Stimulated activated CD8-positive, alpha-beta memory T cell treated with anti-CD3 and anti-CD28 coated beads, Interleukin-2, amount 100 ng/mL, for 48 hours (primary cell): ENCODE measurements at places on chromosomes 11 and 22.
A peak's percentile ranks its signal among the peaks of the same experiment; 100 is the strongest.

GRCh38 chr11:92364177-92364576 is 139.6 kb downstream of the FAT3 start:
- no peak for DNase-seq

DNA sequence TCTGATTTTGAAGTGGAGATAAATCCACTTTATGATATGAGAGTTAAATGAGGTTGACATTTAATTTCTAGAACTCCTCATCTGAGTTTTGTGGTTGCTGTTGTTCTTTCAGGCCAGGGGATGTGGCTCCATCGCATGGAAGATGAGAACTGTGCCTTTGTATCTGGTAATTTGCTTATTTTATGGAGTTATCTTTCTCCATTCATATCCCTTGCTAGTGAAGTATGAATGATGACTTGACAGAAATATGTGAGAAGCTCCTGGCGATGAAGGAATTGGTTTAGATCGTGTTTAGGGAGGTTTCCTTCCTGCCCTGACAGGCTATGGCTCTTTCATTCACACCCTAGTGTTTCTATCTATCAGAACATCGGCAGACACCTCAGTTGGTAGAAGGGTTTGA is 393.7 kb downstream of the ETS1 start:
- DNase-seq = no peak

GRCh38 chr11:55707029-55707428 is 45.0 kb downstream of the OR4C6 start:
- no peak for DNase-seq

GRCh38 chr22:47115921-47116320 is 353.5 kb downstream of the TBC1D22A start:
- no peak for DNase-seq

GRCh38 chr11:9787260-9787659 is 123.4 kb downstream of the SWAP70 start:
- no peak for DNase-seq

DNA sequence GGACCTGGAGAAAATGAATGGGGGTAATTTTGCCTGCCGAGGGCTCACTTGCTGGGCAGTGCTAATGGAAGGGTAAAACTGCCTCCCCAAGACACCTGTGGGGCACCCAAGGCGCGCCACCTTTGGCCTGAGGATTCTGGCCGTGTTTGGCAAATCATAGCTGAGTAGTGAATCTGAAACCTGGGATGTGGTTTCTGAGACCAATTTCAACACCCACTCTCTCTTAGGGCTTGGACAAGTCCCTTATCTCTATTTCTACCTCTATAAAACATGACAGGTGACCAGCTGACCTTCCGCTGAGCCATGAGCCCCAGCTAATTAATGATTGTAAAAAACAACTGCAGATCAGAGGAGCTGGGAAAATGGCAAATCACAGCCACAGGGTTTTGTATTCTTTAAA is 1.5 kb upstream of the PACSIN3 start:
- DNase-seq = no peak

- DNase-seq = no peak
Measured at GRCh38 chr11:64637334-64638017, 46.5 kb downstream of the SLC22A12 start.

DNA sequence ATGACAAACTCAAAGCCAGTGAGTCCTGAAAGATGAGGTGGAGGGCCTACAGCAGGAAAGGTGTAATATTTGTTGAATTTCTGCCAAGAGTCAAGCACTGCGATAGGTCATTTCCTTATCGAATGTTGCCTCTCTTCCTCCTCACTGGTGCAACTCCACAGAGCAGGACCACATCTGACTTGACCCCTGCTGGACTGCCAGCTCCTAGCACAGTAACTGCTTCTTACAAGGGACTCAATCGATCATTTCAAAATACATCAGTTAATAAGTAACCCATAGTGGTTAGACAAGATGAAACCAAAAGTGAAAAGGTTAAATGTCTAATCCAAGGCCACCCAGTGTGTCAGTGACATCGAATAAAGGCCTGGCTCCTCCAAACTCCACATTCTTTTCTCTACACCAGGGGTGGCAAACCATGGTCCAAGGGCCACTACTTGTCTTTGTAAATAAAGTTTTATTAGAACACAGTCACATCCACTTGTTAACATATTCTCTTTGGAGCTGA is 98.5 kb upstream of the CSNK2A3 start:
- no peak for DNase-seq

GRCh38 chr11:102111787-102112508 is 1.7 kb downstream of the YAP1 start:
- DNase-seq = no peak

GRCh38 chr11:116230438-116230837 is 542.3 kb downstream of the BUD13 start:
- no peak for DNase-seq

DNA sequence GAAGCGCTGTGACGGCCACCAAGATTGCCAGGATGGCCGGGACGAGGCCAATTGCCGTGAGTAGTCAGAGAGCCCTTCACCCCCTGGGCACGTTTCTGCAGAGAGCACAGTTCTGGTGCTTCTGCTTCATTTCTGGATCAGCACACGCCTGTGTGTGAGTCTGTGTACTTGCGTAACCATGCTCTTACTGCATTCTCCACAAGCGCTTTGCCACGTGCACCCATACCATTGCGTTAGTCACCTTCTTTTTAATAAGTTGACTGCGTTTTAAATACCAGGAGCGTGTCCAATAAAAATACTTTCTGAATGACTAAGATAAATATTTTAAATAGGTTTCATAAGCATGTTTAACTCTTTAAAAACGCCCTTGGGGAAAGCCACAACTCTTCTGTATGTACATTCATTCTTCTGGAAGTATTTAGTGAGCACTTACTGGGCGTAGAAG is 143.0 kb upstream of the SORL1-AS1 start:
- no peak for DNase-seq

GRCh38 chr11:40921246-40921645 is 538.2 kb downstream of the LRRC4C start:
- DNase-seq = no peak

GRCh38 chr22:36258701-36259614 is 6.0 kb downstream of the APOL1 start:
- peak; percentile 21 for DNase-seq

GRCh38 chr11:66150140-66150539 is 80.1 kb downstream of the PACS1 start:
- DNase-seq = no peak

DNA sequence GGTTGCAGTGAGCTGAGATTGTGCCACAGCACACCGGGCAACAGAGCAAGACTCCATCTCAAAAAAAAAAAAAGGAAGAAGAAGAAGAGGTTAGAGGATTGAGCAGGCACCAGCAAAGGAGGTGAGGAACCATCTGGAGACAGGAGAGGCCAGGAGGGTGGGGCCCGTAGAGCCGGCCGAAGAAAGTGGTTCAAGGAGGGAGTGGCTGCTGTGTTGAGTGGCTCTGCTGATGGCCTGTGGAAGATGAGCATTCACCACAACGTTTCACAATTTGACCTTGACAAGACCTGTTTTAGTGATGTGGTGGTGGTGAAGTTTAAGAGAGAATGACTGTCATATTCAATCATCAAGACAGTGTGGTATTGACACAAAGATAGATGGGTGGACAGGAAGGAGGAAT is 6.8 kb upstream of the CTSD start:
- no peak for DNase-seq
